ENCODE measurements at places on chromosomes 1 and 21. TPM values are rescaled to one million over a fixed set of nuclear protein-coding genes. Genes with fewer than 3 reads are reported as not detected.

Gene RHEX
- not detected for total RNA-seq

Gene MIXL1
- not detected for total RNA-seq

Gene CASQ1
- total RNA-seq: not detected

Gene CAMK1G
- total RNA-seq: 0.09 TPM

Gene VPS13D
- total RNA-seq: 20.6 TPM

Gene PPM1J
- total RNA-seq: 0.75 TPM

Gene CD58
- 16.0 TPM for total RNA-seq

Gene RBP7
- total RNA-seq: not detected

Gene SPRR2G
- not detected for total RNA-seq

Gene C8B
- not detected for total RNA-seq

Gene ETNK2
- total RNA-seq: 0.77 TPM

Gene ZNF648
- not detected for total RNA-seq

Gene KCNA3
- total RNA-seq: 20.0 TPM

Gene KCNJ9
- 0.05 TPM for total RNA-seq

Gene RHBG
- total RNA-seq: not detected

Gene ESRRG
- total RNA-seq: not detected

Gene IFI44L
- 55.5 TPM for total RNA-seq

All from activated CD4-positive, alpha-beta T cell treated with anti-CD3 and anti-CD28 coated beads for 36 hours (primary cell).